ENCODE measurements at places on chromosomes 16 and 17.

- DNase-seq = no peak
These were observed 26.0 kb upstream of the RSL1D1 start for GRCh38 chr16:11877374-11877773.

GRCh38 chr17:74241431-74241830, 28.1 kb downstream of the TTYH2 start:
- no peak for DNase-seq

GRCh38 chr17:71628306-71628705, 492.5 kb upstream of the SOX9 start:
- DNase-seq = no peak

DNA sequence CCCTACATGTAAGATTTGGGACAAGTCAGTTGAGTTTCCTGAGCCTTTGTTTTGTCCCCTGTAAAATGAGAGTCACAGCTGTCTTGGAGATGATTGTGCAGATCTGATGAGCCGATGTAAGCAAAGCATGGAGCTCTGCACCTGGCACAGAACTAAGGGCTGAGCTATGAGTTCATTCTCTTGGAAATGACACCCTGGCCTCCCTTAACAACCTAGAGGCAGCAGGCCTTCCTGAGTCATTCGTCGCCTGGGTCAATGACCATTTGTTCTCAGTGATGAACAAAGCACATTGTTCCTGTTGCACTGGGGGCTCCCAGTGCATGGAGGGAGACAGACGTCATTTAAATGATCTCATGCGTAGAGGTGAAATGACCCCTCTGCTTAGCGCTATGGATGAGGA, 62.8 kb upstream of the GCSH start:
- DNase-seq = no peak

DNA sequence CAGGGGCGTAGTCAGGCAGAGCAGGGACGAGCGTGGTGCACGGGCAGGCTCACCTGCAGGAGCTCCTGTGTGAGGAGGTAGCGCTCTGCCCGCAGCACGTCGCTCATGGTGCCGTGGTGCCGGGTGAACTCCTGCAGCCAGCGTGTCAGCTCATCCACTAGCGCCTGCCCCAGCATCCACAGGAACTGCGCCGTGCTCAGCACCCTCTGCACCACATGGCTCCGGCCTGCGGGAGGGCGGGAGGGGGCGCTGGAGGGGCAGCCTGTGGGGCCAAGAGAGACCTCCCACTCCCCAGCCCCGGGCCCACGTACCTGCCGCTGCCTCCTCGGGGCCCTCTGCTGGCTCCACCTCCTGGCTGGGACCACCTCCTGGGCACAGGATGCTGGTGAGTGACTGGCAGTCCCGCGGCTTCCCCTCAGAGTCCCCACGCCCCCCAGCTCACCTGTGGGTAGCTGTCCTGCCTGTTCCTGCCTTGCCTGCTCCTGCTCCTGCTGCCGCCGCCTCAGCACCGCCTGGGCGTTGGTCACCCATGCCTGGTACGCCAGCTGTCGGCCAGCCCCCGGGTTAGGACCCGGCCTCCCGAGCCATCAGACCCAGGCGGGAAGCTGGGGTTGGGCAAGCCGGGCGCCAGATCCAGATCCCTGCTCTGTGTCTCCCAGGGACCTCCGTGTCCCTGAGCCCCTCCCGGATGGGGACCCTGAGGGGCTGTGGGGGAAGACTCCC, 16.6 kb downstream of the CTU2 start:
- DNase-seq = no peak

GRCh38 chr17:7019839-7020519, 2.9 kb upstream of the BCL6B start:
- DNase-seq = no peak

- no peak for DNase-seq
These were observed 28.4 kb downstream of the KDM8 start for GRCh38 chr16:27231692-27232060.

DNA sequence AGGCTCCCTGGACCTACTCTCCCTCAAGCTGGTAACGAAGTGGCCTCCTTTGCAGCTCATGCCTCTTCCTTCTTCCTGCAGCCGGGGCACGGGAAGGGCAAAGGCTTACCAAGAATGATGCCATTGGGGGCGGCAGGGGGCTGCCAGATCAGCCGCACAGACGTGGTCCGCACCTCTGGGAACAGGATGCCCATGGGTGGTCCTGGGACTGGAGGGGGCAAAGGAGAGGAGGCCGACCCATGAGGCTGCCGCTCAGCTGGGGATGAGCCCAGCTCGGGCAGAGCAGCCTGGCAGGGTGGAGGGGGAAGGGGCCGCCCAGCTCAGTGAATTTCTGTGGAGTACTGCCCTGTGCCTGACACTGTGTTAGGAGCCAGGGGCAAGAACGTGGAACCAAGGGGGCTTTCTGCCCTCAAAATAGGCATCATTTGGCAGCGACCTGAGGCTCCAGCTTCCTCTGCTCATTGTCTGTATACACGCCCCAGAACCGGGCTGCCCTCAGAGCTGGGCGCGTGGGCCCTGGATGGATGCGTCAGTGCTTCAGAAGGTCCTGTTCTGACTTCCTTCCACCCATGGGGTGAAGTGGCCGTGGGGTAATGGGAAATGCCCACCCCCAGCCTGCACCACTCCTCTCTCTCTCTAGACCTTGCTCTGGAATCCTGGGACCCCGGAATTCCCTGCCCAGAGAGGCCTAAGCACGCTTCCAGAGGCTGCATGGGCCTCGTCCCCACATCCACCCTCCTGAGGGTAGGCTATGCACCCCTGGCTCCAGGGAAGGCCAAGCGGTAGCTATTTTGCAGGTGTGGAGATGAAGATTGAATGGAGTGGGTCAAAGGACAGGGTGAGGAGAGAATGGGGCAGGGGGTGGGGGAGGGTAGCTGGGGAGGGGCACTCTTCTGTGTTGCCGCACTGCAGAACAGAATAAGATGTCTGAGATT, 79.8 kb upstream of the CDC42EP4 start:
- DNase-seq = no peak

- DNase-seq = no peak
These were observed 60.5 kb downstream of the SLC5A11 start for GRCh38 chr16:24906199-24906808.

- DNase-seq = no peak
These were observed 26.3 kb downstream of the MYLK3 start for GRCh38 chr16:46721885-46722284.

DNA sequence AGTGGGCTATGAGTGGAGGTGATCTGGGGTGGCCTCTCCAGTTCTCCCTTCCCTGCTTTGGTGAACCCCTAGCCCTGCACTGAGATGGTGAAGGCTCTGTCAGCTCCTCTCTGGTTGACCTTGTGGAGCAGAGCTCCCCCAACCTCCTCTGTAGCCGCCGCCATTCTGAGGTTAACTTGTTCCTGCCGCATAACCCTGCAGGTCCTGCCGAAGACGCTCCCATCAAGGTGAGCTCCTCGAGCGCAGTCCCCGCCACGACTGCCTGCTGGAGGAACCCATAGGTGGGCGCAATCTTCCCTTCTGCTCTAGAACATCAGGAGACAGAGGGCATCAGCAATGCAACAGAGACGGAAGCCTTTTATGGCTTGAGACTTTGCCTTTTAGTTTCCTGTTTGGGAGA, 15.2 kb upstream of the SLC47A2 start:
- no peak for DNase-seq

- no peak for DNase-seq
These were observed 621.6 kb upstream of the GOT2 start for GRCh38 chr16:59355704-59356103.

DNA sequence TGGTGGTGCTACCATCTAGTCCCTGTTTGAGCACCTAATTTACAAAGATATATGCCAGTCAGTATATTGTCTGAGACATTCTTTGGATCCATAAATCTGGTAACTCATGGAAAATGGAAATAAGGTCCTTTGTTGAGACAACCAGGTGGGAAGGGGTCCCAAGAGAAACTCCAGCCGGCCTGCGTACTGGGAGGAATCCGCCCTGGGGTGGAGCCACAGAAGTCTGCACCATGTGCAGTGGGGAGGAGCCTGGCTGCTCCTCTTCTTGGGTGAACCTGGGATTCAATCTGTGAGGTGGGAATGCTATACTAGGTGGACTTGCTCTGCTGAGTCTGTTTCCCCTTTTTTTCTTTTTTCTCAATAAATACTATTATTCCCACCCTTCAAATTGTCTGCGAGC, 339.2 kb upstream of the TNRC6C start:
- DNase-seq = no peak

GRCh38 chr16:51880776-51881175, 666.2 kb downstream of the TOX3 start:
- DNase-seq = no peak

DNA sequence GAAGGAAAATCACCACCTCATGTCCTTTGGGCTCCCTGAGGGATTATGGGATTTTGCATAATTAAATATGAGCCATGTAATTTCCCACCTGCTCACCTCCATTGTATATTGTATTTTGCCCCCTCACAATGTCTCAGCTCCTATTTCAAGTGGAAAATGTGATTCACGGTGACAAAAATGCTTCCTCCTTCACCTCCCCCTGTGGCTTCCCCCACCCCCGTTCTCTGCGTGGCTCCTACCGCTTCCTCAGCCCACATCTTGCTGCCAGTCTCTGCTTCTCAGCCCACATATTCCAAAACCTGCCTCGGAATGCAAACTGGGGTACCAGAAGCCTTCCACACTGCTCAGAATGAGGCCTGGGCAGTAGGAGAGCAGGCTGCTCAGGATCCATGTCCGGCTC, 394.5 kb upstream of the C16orf82 start:
- peak; percentile 73 for DNase-seq

- DNase-seq = no peak
These were observed 9.4 kb downstream of the SKA2 start for GRCh38 chr17:59145571-59146096.

DNA sequence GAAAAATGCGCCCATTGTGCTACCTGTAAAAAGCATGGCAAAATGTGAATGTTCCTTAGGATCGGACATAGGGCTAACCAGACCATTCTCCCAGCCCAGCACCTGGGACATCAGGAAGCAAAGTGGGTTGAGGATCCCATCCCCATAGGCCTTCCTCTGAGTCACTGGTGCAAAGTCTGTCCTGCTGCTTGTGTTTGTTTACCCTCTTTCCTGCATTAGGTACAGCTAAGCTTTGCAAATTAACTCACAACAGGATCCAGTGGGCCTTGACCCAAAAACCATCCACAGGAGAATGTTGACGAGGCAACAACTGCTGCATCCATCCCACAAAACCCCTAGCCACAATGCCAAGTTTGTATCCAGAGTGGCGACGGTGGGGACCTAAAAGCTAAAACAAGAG, 106.2 kb downstream of the GRIN2A start:
- no peak for DNase-seq

DNA sequence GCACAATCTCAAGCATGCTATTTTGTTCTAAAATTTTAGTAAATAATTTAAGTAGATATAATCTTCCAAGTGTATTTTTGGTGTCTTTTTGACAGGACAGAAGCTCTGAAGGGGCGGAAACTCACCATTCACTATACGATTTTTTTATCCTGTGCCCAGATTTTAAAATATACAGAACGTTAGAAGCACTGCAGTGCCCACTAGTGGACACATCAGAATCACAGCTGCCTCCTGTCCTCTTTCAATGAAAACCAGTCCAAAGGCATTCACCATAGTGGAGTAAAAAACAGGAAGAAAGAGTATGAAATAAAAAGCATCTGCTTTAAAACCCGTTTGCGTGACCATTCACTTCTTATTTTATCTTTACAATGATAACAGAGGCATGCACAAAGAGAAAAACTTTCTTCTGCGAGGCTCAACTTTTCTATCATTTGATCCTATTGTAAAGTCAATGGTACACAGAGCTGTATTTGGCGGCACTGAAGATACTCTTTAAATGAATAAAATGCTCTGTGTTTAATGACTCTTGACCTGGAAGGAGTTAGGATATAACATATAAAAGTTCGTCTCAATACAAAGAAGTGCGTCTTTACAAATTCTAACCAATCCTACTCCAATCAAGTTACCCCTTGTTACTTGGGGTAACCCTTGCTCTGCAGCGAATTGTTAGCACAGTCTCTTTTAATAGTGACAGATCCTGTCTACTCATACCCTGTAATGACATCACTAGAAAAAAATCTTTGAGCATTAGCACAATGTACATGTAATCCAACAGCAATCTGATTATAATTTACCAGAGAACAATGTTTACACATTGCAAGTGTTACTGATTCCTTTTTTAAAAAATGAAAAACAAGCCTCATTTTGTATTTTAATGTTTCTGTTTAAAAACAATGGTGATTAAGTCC, 339.8 kb upstream of the PSMD7 start:
- peak; percentile 9 for DNase-seq

DNA sequence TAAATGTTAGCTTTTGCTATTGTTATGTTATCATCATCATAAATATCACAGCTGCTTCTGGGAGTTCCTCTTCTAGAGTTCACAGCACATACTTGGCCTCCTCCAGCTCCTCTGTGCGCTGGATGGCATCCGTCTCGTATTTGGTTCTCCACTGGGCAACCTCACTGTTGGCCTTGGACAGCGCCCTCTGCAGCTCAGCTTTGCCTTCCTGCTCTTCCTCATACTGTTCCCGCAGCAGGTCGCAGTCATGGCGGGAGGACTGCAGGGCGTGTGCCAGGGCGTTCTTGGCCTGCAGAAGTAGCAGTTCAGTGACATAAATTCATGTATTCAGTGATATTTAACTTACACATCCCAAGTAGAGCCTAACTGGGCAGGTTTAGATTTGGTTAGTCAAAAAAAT, 23.4 kb downstream of the MYH8 start:
- no peak for DNase-seq

DNA sequence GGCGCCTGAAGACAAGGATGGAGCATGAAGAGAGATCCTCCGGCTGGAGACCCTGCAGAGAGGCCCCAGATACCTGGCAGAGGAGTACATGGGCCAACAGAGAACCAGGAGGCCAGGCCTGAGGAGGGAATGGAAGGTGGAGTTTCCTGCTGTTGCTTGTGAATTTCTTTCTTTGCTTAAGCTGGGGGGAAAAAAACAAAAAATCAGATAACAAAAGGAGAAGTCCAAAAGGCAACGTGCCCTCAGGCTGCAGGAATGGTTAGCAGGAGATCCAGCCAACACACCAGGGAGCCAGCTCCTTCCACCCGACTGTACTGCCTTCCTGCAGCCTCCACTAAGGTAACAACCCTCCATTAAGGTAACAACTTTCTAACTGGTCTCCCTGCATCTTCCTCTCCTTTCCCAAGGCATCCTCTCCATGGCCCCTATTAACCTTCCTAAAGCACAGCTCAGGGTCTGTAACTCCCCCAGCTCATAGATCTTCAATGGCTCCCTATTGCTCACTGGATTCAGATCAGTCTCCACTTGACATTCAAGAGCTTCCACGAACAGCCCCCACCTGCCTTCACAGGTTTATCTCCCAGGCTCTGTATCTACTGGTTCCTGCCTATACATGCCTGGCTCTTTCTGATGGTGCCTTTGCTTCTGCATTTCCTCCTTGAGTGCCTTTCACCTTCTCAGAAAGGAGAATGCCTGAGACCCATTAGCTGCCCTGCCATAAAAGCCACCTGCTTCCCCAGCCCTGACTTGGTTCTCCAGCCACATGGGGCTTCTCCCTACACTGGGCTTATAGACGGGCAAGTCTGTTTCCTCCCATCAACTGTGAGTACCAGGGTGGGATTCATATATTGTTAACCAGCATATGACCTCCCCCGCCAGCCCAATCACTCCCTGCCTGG, 725 bp upstream of the ARL5C start:
- no peak for DNase-seq

Data from stimulated activated CD4-positive, alpha-beta T cell treated with anti-CD3 and anti-CD28 coated beads, Interleukin-4, amount 100 ng/mL, for 4 hours (primary cell).